ENCODE measurements at places on chromosomes 5 and 9.

DNA sequence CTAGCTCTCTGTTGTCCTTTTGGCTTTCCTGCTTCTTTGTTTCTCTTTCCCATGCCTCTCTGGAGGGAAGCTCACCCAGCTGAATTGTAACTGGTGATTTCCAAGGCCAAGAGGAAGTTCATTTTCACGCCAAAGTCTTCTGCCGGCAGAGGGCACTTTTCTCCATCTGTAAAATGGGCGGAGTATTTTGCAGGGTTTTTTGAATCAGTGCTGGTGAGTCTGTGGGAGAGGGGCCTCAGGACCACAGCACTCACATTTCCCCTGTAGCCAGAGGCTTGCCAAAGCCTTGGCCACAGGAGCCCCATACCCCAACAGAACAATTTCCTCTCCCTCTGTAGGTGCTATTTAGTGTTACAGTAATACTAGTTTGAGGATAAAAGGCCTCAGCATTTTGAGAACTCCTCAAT, 42.3 kb upstream of the MATR3 start:
- no peak for DNase-seq

DNA sequence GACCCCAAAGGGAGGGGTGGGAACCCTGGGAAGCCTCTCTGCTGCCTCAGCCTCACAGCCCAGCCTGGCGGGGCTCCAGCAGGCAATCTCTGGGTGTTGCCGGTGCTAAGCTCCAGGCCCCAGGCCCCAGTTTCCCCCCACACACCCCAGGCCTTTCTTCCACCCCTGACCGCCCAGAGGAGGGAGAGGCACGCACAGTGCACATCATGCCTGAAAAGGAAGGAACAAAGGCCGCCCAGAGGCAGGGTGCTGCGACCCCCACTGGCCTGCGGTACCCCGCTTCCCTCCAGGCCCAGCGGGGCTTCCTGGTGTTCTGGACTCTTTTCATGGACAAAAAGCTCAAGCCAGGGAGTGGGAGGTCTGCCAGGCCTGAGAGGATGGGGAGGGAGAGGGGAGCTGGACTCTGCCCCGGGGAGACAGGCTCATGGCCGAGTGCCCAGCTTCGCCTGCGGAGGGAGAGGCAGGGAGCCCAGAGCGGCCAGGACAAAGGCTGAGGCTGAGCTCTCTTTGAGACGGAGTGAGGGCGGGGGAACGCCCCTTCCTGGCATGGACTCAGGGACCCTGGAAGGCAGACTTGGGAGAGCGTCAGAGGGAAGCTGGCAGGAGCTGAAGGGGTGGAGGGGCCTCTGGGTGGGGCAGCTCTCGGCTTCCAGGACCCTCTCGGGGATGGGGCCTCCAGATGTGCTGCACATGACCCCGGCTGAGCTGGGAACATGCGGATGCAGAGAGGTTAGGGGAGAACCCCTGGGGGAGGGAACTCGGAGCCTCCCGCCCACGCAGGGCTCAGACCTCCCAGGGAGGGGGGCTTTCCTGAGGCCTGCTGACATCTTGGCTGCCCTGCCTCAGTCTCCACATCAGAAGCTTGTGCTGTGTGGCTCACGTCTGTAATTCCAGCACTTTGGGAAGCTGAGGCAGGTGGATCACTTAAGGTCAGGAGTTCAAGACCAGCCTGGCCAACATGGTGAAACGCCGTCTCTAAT, 1.8 kb upstream of the ENTPD2 start:
- no peak for DNase-seq

DNA sequence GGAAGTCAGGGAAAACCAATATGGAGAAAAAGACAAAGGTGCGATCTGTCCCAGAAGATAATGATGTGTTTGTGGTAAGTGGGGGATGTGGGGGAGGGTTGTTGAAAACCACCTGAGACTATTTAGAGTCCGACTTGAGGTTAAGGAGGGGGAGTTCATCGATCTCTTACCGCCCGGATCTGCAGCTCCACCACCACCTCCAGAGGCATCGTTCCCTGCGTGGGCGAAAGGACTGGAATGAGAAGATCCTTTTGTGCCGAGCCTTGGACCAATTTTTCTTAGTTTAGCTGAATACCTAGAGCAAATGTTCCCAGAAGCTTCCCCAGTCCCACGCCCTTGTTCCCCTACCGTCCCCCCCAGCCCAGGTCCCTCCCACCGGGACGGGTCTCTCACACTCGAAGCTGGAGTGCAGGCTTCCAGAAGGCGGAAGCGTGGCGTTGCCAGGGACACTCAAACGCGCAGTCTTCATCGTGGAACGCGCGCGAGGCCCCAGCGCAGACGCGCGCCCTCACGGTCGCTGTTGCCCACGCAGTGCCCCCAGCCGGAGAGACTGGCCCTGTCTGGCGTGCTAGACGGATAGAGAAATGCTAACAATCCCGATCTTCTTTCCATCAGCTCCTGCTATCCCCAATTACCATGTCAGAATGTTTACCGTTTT, at the start of gene SPATA6L:
Gene SPATA6L, minus strand, starts transcription at position 439 of the 658 bp plus-strand sequence. Its CDS starts 230 bp downstream, at position 209.
- DNase-seq: no peak

- DNase-seq: no peak
These were observed 392.3 kb downstream of the CETN3 start for GRCh38 chr5:90017239-90017638.

DNA sequence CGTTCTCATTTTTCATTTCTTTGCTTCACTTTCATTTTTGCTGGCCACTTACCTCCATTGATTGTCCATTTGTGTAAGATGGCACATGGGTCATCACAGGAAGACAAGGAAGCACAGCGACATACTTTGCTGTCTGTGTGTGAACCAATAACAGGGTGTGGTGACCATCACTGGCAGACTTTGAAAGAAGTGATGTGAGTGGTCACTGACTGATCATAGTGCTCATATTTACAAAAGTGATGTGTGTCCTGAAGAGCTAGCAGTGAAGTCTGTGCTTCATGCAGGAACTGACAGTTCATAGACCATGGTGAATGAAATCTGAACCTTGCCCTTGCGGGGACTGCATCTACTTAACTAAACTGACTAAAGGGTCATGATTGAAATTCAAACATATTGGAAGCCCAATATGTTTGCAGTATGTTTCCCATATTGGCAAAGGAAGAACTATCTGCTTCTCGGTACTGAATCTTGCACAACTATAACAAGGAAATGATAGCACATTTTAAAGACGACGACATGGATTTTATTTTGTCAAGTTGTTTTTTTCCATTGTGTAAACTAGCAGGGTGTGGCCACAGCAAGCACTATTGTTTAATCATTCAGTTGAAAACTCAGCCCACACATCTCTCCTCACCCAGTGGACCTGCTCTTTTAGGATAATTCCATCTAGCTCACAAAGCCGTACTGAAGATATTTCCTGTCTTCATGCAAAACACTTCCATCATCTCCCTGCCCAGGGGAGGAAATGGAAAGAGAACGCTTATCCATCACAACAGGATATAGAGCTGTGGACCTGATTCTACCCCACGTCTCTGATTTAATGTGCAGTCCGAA, 232.0 kb upstream of the ANKRD55 start:
- DNase-seq: no peak

DNA sequence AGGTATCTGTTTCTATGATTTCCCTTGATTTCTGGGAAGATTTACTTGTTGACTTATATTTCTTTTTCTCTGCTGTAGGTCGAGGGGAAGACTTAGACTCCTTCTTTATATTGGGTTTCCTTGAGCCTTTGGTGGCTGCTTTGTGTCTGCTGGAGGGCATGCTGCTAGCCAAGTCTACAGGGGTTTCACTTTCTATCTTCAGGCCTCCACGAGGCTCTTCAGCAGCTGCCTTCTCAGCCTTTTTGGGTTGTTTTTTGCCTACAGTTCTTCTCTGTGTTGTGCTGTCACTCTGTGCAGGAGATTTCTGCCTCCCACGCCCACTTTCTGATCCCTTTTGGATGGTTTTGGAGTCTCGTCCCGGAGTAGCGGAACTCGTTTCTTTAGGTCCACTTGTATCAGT, 23.2 kb downstream of the LEAP2 start:
- no peak for DNase-seq

DNA sequence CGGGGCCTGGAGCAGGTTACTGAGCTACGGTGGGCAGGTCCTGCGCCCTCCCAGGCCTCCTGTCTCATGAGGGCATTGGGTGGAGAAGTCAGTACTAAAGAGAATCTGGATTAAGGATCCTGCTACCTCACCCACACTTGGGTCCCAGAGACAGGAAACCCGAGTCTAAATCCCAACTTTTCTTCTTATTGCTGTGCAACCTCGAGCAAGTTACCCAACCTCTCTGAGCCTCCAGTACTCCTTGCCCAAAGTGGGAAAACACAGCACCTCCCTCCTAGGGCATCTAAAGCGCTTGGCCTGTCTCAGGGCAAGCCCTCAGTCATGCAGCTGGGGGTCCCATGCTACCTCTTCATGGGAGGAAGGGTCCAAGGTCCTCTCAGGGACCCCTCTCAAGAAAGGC, 28.2 kb downstream of the ASS1 start:
- no peak for DNase-seq

GRCh38 chr9:98101868-98102273, 17.2 kb downstream of the TRIM14 start:
- peak; percentile 69 for DNase-seq

- no peak for DNase-seq
These were observed 1.2 kb upstream of the REXO4 start for GRCh38 chr9:133419005-133419404.

GRCh38 chr5:132221781-132222648, 5.6 kb downstream of the P4HA2 start:
- DNase-seq: no peak

Measured in activated T-cell treated with anti-CD3 and anti-CD28 coated beads for 24 hours (primary cell).